ENCODE measurements at places on chromosomes 6 and 20. TPM values are rescaled to one million over a fixed set of nuclear protein-coding genes. Genes with fewer than 3 reads are reported as not detected.

GRCh38 chr20:51884561-51884960, 82.2 kb upstream of the SALL4 start:
- no peak overlapping the region for H3K27ac ChIP-seq
- no peaks in the 10 kb centered on the region for H3K36me3 ChIP-seq
- no peak for DNase-seq

DNA sequence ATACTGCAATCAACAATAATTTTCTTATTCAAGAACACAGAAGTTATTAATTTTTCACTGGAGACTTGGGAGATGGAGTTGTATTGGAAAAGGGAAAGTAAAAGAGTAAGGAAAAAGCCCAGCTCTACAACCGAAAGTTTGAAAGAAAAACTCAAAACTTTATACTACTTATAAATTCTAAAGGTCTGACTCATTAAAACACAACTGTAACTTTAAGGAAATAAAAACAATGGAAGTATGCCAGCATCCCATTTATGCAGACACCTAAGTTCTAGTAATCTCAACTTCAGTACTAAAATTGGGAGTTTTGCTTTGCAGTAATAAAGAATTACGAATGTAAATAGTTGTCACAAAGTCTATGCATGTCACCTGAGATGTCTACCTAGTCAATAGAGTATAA, 80.6 kb downstream of the IRAK1BP1 start:
- peaks cover 99% of the 10 kb centered on the region for H3K36me3 ChIP-seq
- no peak overlapping the region for H3K27ac ChIP-seq
- no peak overlapping the region for H3K4me3 ChIP-seq
- H3K4me1 ChIP-seq = no peaks in the 10 kb centered on the region

- H3K4me1 ChIP-seq = no peaks in the 10 kb centered on the region
- DNase-seq = no peak
- H3K27ac ChIP-seq = no peak overlapping the region
- no peaks in the 10 kb centered on the region for H3K36me3 ChIP-seq
- no peak overlapping the region for H3K4me3 ChIP-seq
These were observed 3.5 kb downstream of the SLC17A4 start for GRCh38 chr6:25757936-25758642.

GRCh38 chr6:166502453-166502852, 84.0 kb downstream of the RAMACL start:
- no peak overlapping the region for H3K4me3 ChIP-seq
- H3K4me1 ChIP-seq = peaks cover 4% of the 10 kb centered on the region
- no peaks in the 10 kb centered on the region for H3K27me3 ChIP-seq
- DNase-seq = peak; percentile 40
- no peak overlapping the region for H3K27ac ChIP-seq
- peaks cover 94% of the 10 kb centered on the region for H3K36me3 ChIP-seq

DNA sequence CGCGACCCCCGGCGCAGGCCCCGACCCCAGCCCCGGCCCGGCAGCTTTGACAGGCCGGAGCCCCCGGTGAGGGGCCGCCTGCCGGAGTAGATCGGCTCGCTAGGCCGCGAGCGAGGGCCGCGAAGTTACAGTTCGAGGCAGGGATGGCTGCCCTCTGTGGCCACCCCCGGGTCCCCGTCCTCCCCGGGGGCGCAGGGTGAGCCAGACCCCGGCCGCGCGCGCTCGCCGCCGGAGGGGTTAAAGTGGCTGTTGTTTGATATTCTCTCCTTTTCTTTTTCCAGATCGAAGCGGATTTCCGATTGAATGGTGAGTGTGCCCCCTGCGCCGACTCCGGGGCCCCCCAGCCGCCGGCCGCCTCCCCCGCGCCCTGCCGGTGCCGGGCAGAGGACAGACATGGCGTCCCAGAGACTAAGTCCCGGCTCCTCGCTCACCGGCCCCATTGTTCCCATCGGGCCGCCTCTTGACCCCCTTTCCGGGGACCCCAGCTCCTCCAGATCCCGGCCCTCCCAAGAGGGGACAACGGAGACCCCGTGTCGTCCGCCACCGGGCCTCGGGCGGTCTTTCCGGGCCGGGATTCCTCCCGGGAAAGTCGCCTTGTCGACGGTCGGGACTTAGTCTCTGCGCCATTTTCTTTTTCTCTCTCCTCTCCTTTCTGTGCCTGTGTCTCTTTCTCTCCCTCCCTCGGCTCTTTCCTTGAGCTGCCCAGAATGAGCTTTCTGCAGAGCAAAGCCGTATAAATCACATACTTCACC, 704 bp downstream of the TOP1 start:
- peaks cover 6% of the 10 kb centered on the region for H3K4me1 ChIP-seq
- H3K27me3 ChIP-seq = no peaks in the 10 kb centered on the region
- no peaks in the 10 kb centered on the region for H3K36me3 ChIP-seq
- DNase-seq = no peak
- H3K4me3 ChIP-seq = peak overlapping the region; percentile 94

- no peaks in the 10 kb centered on the region for H3K36me3 ChIP-seq
- peak overlapping the region; percentile 95 for H3K27ac ChIP-seq
- H3K27me3 ChIP-seq = no peaks in the 10 kb centered on the region
- H3K4me1 ChIP-seq = peaks cover 67% of the 10 kb centered on the region
- peak; percentile 93 for DNase-seq
These were observed 2.8 kb upstream of the PHF20 start for GRCh38 chr20:35768731-35769664.

DNA sequence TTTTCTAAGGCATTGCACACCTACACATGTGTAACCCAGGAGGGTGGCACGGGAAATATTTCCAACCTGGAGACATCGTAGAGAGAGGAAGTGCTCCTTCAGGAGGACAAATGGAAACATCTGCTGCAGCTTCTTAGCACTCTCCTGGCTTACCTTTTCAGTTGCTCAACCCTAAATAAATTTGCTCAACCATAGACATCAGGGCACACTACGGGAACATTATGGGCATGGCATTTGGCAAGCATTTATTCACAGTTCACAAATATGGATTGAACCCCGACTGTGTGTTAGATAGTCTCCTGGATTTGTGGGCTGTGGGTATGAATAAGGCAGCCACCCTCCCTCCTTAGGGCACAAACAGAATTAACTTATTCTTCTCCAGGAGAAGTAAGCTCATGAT, 118.7 kb downstream of the SOX4 start:
- no peak for DNase-seq
- no peaks in the 10 kb centered on the region for H3K27me3 ChIP-seq
- H3K36me3 ChIP-seq = no peaks in the 10 kb centered on the region
- H3K4me1 ChIP-seq = peaks cover 11% of the 10 kb centered on the region

DNA sequence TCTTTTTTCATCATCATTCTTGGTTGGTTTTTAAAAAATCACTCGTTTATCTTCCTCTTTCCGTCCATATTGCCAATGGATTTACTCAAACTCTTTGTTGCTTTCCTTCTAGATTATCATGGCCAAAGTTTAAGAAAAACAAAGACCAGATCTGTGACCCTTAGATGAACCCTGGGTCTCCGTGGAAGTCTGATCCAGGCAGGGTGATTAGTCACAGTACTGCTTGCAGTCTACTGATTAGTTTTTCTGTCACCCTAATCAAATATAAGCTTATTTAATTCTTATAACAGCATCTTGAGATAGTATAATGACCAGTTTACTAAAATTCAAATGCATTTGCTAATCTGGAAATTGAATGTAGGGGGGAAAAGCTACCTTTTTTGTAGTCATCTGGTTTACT, 6.0 kb upstream of the SMIM28 start:
- H3K27ac ChIP-seq = no peak overlapping the region
- no peaks in the 10 kb centered on the region for H3K36me3 ChIP-seq
- H3K27me3 ChIP-seq = no peaks in the 10 kb centered on the region
- H3K4me1 ChIP-seq = no peaks in the 10 kb centered on the region
- DNase-seq = no peak
- no peak overlapping the region for H3K4me3 ChIP-seq

DNA sequence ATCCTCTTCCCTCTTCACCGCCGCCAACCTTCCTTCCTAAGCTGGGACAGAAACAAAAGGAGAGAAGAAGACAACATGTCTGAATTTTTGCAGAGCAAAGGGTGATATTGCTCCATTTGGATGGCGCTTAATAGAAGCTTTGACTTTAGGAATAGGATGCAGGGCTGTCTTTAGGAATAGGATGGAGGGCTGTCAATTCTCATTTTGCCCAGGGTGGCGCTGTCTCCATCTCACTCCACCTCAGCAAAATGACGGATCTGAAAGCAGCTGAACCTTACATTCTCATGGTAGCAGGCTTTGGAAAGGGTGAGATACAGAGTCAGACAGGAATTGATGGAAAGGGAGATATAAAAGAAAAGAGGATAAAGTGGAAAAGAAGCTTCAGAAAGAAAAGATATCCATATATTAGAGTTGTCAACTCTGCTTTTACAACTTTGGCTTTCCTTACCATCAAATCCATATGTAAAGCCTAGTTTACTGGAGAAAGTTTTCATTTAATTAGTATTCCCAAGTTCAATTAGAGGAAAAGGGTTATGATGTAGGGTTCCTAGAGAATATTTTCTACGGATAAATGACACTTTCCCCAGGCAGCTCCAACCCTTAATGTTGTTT, 2.4 kb downstream of the MTCL3 start:
- peak; percentile 9 for DNase-seq
- peaks cover 16% of the 10 kb centered on the region for H3K4me1 ChIP-seq
- no peak overlapping the region for H3K27ac ChIP-seq
- H3K4me3 ChIP-seq = peak overlapping the region; percentile 63

DNA sequence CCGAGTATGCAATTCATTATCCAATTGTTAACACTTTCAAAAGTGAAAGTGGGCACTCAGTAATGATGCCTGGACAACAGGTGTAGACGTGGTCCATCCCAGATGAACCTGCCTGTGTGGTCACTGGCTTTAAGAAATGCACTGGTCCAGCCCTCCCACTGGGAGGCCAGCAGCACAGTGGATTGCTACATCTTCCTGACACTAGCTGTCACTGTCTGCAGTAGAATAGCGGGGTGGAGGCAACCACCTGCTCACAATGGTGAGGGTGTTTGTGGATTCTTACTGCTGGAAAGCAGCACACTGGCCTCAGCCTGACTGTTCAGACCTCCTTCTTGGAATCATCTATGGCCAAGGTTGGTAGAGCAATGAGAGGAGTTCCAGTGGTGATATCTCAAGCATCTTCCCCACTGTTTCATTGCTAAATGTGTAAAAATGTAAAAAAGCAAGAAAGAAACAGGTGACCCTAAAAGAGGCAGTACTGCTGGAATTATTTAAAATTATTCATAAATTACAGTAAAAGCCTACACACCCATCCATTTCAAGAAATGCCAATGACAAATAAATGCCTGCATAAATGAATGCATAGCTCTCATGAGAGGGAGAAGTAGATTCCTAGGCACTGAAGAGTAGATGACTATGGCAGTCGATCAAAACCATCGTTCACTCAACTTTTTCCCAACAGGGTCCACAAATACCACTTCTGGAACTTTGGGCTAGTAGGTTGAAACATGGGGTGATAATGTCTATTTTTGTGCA, 228.0 kb upstream of the PLN start:
- H3K27ac ChIP-seq = peak overlapping the region; percentile 20
- no peak for DNase-seq
- H3K4me3 ChIP-seq = no peak overlapping the region
- H3K27me3 ChIP-seq = no peaks in the 10 kb centered on the region
- peaks cover 21% of the 10 kb centered on the region for H3K4me1 ChIP-seq

GRCh38 chr6:2502998-2503674, 247.6 kb downstream of the MYLK4 start:
- peaks cover 9% of the 10 kb centered on the region for H3K27me3 ChIP-seq
- no peaks in the 10 kb centered on the region for H3K36me3 ChIP-seq
- H3K4me3 ChIP-seq = no peak overlapping the region

DNA sequence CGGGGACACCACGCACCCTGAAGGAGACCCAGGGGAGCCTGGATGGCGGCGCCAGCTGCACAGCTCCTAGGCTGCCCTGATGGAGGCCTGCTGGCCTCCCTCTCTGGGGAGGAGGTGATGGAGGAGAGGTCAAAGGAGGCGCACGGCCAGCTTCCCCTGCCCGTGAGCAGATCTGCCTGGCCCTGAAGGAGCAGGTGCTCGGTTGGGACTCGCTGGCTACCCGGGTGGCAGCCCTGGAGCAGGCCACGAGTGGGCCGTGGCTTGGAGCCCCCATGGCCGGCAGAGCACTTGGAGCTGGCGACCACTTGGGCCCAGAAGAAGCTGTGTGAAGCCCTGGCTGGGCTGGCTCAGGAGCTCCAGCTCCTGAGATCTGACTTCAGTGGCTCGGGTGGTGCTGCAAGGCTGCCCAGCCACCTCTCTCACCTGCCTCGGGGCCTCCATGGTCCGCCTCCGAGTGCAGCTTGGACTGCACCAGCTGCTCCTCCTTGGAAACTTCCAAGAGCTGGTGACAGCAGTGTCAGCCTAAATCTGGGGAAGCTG, 7.5 kb upstream of the RAET1E start:
- H3K36me3 ChIP-seq = no peaks in the 10 kb centered on the region
- DNase-seq = no peak
- no peaks in the 10 kb centered on the region for H3K4me1 ChIP-seq

DNA sequence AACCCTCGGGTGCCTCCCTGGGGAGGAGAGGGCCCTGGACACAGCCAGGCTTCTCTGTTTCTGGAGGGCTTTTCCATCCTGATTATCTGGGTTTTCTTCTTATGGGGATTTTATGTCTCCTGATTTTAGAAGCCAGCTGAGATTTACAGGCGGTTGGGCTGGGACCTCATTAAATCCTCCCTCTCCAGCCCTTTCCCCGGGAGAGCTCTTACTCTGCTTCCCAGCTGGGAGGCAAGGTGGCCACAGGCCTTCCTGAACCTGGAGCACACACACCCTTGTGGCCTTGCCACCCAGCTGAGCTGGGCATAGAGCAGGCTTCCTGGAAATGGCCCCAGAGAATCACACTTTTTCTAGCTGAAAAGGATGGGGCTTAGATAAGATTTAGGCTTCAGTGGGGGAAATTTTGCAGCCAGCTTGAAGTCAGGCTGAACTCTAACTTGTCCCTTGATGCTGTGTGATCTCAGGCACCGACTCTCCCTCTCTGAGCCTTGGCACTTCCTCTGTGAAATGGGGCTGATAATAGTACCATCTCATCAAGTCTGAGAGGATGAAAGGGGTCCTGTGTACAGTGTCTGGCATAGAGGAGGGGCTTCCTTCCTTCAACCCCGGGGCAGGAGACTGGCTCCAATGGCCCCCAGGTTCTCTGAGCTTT, 16.6 kb downstream of the VSTM2L start:
- H3K27me3 ChIP-seq = peaks cover 8% of the 10 kb centered on the region
- H3K27ac ChIP-seq = no peak overlapping the region
- DNase-seq = no peak

DNA sequence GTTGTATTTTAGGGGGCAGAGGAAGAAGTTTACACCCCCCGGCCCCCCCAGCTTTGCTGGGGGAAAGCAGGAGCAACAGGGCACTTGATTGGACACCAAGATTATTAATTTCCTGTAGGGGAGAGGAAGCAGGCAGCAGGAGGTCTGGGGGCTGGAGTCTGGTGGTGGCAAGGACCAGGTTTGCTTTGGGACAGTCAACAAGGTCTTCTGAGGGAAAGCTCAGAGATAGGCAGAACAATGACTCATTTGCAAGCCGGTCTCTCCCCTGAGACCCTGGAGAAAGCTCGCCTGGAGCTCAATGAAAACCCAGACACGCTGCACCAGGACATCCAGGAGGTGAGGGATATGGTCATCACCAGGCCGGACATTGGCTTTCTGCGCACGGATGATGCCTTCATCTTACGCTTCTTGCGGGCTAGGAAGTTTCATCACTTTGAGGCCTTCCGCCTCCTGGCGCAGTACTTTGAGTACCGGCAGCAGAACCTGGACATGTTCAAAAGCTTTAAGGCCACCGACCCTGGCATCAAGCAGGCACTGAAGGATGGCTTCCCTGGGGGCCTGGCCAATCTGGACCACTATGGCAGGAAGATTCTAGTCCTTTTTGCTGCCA, 1.6 kb downstream of the CLVS2 start:
- H3K27ac ChIP-seq = no peak overlapping the region
- peaks cover 12% of the 10 kb centered on the region for H3K4me1 ChIP-seq
- H3K4me3 ChIP-seq = no peak overlapping the region
- peaks cover 41% of the 10 kb centered on the region for H3K27me3 ChIP-seq

LTB gene
- 0.37 TPM for total RNA-seq

TUBB2A gene
- 19.2 TPM for total RNA-seq

NOX3 gene
- not detected for total RNA-seq

PTGIS gene
- 17.8 TPM for total RNA-seq

ARMH2 gene
- not detected for total RNA-seq

ASIP gene
- 13.8 TPM for total RNA-seq

DYNLT2 gene
- total RNA-seq = 0.71 TPM

SLC22A2 gene
- total RNA-seq = not detected
